Stimulated activated CD4-positive, alpha-beta T cell treated with anti-CD3 and anti-CD28 coated beads, Interleukin-15, amount 100 ng/mL, for 1 hour (primary cell): ENCODE measurements at places on chromosomes 6 and 20.

DNA sequence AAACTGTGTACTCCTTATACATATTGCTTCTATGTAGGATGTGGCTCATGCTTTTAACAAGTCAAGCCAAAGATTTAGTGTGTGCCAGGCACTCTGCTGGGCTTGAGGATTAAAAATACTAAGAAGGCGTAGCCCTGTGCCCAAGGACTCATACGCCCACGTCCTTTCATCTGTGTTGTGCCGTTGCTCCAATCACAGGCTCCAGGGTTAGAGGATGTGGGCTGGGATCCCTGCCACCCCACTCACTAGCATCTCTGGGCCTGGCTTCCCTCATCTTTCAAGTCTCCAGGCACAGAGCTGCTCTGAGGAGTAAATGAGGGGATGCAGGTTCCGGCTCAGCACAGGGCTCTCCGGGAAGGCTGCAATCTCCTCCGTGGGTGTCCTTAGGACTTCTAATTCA lies 214.2 kb downstream of the SYNDIG1 start:
- DNase-seq: no peak

DNA sequence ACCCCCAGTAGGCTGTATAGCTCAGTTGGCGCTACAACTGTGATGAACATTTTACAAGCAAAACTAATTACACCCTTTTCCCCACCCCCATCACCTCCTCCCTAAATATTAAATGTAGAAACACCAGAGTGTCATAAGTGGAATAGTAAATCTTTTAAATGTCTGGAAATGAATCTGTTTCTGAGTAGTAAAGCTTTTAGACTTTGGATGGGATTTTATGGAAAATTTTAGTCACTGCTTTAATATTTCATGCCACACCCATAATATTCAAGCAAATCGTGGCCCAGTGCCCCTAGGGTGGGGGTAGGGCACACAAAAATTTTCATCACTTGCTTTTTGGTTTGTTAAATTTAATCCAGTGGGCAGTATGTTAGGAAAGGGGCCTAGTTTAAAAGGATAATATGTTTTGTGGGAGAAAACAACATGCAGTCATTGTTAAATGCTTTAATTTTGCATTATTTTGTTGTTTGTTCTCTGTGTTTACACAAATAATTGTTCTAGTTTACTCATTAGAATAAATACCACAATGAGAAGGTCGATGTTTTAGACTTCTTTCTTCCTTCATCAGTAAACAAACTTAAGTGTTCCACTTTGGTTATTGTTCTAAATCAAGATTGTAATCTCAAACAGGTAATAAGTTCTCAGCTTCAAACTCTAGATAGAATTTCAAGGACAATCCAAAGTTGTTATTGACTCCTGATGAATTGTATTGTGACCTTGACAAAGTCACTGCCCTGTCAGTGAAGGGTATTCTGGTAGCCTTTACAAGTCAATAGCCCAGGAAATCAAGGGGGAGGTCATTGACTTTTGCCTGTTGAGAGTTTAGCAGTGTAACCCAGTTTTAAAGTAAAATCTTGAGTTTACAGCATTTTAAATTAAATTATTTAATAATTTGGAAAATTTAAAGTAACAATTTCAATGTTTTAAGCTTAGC lies 79.2 kb downstream of the CBFA2T2 start:
- no peak for DNase-seq

- no peak for DNase-seq
Observed at GRCh38 chr6:91970700-91971099, 1383.8 kb upstream of the MAP3K7 start.

- no peak for DNase-seq
Observed at GRCh38 chr6:51273228-51273961, 454.7 kb downstream of the TFAP2B start.

- DNase-seq: no peak
Observed at GRCh38 chr20:31719644-31720485, 2.8 kb downstream of the BCL2L1 start.

GRCh38 chr6:106182455-106182854 lies 96.3 kb downstream of the PRDM1 start:
- DNase-seq: no peak

GRCh38 chr20:62603021-62603906 lies 39.0 kb upstream of the SLCO4A1 start:
- no peak for DNase-seq

- peak; percentile 29 for DNase-seq
Observed at GRCh38 chr6:3159805-3160781, 2.7 kb upstream of the TUBB2A start.

DNA sequence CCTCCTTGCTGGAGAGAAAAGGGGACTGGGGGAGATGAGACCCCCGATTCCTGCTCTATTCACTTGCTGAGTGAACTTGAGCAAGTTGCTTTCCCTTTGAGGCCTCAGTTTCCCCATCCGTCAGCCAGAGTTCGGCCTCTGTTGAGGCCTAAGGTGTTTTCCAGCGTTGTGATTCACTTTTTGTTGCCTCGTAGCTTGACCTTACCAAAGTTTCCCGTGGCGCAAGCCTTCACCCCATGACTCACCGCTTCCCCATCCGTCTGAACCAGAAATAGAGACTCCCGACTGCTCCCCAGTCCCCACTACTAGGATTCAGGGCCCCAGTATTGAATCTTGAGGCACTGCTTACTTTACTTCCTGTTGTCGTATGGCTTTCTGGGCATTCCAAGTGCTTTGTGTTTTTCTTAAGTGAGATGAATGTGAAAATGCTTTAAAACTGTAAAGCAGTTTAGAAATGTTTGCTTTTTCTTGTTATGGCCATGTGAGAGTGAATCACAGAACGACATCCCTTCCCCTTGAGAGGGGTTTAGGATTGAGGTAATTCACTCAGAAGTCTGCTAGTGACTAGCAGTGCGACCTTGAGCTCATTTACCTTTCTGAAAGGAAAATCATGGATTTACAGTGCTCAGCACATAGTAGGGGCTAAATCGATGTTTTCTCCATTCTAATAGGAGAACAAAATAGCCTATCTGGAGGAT lies 1.2 kb downstream of the CHMP4B start:
- no peak for DNase-seq

DNA sequence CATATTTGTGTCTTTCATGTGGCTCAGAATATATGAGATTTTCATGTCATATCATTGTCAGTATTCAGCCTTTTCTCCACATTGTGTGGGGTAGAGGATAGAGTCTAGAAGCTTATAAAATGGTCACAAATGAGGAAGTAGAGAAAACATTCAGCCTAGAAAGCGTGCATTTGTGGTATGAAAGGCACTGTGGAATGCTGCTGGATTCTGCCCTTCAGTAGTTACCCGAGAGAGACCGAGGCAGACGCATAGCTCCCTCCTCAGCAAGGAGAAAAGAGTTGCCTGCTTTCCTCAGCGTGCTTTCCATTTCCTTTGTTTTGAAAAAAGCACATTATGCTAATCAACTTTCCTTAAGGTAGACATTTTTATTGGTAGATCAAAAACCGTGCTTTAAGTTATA lies 28.7 kb downstream of the MYB start:
- DNase-seq: no peak

GRCh38 chr6:41551857-41552256 lies 5.7 kb downstream of the FOXP4 start:
- no peak for DNase-seq

DNA sequence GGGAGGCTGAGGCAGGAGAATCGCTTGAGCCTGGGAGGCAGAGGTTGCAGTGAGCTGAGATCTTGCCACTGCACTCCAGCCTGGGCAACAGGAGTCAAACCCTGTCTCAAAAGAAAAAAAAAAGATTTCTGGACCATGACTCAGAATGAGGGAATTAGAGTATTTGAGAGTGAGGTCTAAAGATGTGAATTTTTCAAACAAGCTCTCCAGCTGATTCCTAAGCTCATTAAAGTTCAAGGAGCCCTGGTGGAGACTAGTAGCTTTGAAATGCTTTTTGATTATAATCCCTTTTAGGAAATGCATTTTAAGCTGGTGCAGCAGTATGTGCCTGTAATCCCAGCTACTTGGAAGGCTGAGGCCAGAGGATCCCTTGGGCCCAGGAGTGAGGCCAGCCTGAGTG lies 21.8 kb upstream of the SRF start:
- no peak for DNase-seq

- no peak for DNase-seq
Observed at GRCh38 chr20:44113618-44114376, 73.2 kb downstream of the JPH2 start.

- DNase-seq: no peak
Observed at GRCh38 chr20:44582311-44583025, at the start of gene PKIG. PKIG (plus strand) TSS chr20:44582579; CDS start chr20:44614557, 31,978 bp downstream.

DNA sequence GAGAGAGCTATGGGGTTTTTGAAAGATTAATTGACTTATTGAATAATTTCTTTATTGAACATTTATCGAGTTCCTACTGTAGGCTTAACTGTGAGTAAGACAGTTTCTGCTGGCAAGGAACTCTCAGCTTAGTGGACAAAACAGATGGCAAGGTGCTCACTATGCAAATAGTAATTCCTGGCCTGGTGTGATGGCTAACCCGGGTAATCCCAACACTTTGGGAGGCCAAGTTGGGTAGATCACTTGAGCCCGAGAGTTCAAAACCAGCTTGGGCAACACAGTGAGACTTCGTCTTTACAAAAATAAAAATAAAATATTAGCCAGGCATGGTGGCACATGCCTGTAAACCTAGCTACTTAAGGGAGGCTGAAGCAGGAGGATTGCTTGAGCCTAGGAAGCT lies 13.5 kb upstream of the TGM2 start:
- DNase-seq: no peak

DNA sequence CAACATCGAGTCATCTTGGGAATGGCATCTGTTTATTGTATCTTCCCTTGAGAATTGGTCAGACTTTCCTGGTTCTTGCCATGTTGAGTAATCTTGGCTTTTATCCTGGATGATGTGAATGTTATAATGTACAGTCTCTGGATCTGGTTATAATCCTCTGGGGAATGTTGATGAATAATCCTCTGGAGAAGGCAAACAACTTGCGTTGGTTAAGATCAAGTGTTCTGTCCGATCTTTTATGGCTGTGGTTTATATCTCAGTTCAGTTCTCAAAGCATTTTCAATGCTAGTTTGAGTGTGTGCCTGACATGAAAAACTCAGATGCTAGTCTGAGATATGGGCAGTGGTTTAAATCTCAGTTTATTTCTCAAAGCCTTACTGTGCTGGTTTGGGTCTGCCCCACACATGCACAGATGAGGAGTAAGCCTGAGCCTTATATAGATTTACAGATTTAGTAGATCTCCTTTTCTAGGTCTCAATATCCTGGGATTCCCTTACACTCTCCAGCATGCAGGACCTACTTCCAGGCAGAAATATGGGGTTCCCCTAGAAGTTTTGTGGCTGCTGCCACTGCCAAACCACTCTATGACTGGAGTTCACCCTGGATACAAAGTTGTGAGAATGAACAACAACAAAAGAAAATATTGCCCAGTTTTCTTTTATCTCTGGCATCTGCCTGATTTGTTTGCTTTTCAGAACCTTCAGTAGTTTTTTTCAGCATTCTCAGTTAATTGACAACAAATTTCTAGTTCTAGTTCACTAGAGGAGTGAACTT lies 191.8 kb upstream of the MAN1A1 start:
- DNase-seq: no peak

DNA sequence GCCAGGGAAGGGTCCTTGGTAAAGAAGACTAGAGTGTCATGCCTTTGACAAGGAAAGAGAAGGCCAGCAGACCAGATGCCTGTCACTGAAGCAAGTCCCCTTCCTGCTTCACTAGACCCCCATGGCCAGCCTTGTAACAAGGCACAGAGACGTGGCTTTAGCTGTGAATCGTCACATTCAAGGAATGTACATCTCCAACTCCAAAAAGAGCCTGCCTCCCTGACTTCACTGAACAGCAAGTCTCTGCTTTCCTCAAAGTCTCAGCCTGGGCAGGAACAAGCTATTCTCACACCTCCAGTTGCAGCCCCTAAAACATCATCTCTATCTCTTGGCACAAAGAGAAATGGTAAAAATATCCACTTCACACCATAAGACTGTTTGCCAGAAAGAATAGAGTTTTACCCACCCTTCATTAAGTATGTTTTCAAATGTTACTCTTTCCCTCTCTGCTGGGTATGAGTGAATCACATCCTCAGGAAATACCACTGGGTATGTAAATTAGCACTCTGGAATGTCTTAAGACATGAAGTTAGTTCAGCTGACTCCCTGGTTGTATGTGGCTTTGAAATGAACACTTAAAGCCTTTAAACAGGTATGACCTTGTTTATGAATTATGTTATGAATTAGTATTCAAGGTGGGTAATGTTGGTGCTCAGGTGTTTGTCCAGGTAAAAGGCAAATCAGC lies 46.4 kb upstream of the NT5E start:
- DNase-seq: no peak

- DNase-seq: no peak
Observed at GRCh38 chr6:52929321-52930164, 20.0 kb upstream of the GSTA3 start.

- no peak for DNase-seq
Observed at GRCh38 chr6:53179961-53180651, 31.5 kb upstream of the GCM1 start.

GRCh38 chr6:159193923-159194322 lies 24.7 kb downstream of the FNDC1 start:
- DNase-seq: no peak

DNA sequence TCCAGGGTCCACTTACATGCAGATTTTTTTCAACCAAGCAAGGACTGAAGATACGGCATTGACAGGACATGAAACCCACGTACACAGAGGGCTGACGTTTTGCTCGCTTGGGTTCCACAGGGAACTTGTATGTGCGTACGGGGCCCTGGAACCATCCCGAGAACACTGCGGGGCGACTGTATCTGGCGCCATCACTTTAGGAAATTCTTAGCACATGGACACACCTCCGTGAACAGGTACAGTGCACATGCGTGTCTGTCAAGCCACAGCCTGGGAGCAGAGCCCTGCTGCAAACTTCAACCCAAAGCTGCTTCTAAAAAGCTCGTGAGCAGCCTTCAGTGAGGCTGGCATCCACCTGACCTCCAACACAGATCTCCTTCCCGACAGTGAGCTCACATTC lies 37.3 kb downstream of the TAF4 start:
- DNase-seq: no peak

DNA sequence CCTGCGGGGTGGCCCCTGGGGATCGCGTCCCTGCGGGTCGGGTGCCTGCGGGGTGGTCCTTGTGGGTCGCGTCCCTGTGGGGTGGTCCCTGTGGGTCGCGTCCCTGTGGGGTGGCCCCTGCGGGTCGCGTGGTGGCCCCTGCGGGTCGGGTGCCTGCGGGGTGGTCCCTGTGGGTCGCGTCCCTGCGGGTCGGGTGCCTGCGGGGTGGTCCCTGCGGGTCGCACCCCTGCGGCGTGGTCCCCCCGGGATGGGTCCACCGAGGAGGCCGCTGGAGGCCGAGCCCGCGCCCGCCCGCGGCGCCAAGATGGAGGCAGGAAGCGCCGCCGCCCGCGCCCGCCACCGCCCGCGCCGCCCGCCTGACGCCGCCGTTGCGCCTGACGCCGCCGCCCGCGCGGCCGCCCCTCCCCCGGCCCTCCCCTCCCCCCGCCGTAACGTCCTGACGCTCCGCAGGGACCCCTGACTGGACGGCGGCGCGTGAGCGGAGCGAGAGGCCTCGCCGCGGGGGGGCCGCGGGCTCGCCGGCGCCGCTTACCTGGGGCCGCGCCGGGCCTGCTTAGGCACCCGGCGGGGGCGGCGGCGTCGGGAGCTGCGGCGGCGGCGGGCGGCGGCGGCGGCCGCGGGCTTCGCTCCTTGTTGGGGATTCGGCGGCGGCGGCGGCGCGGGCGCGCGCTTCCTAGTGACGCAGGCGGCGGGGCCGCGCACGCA lies at the start of gene GMEB2:
Gene GMEB2 (minus strand): TSS at position 678 of the 705 bp plus-strand sequence. CDS start 7,704 bp downstream, outside the sequence.
- peak; percentile 50 for DNase-seq

- DNase-seq: no peak
Observed at GRCh38 chr6:150334790-150335783, 33.7 kb upstream of the IYD start.

- DNase-seq: no peak
Observed at GRCh38 chr6:37690964-37691735, 6.5 kb downstream of the MDGA1 start.

- no peak for DNase-seq
Observed at GRCh38 chr6:161413355-161413771, 139.5 kb upstream of the AGPAT4 start.
